ENCODE measurements at places on chromosomes 1 and 21. TPM values are rescaled to one million over a fixed set of nuclear protein-coding genes. Genes with fewer than 3 reads are reported as not detected.

PTGFR gene
- 0.43 TPM for total RNA-seq

HSPB7 gene
- 6.3 TPM for total RNA-seq

DNA sequence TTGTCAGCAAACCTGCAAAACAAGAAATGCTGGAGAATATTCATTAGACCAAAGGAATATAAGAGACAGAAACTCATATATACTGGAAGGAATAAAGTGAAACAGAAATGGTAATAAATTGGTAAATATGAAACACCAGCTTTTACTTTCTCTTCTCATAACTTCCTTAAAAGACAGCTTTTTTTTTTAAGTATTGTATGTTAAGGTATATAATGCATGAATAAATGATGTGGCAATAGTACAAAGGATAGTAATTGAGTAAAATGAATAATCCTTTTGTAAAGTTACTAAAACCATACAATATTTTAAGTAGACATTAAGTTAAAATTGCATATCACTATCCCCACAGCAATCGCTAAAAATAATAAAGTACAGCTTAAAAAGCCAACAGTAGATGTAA is 64.8 kb downstream of the TRIM33 start:
- no peak for DNase-seq

DNA sequence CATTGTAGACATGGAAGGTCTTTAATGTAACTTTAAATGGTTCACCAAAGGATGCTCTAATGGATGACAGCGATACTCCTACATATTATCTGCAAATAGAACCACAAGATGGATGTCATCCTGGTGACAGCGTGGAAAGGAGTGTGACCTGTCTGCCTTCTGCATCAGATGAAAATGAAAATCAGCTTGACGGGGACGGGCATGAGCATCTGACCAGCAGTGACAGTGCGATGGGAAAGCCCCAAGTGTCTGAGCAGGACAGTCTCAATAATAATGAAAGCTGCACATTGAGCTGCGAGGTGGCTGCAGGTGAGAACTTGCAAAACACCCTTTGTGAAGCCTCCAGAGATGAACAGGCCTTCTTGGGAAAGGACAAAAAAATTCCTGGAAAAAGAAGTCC is 25.2 kb downstream of the CNST start:
- no peak for DNase-seq

ERG gene
- 3.0 TPM for total RNA-seq

DNA sequence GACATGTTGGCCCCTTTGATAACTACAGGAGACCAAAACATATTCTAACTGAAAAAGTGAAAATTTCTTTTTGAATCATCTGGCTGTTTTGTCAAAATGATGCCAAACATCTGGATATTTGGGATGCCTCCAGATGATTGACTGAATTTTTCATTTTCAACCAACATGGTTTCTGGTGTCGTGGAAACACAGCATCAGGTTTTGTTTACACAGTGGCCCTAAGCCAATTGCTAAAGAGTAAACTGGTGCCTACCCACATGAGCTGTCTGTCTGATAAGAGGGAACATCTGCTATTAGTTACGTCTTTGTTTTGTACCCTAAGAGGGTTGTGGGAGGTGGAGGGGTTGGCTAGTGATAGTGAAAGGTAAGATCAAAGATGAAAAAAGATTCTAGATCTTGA is 204.8 kb downstream of the KCNK2 start:
- no peak for DNase-seq

- DNase-seq: no peak
Observed at GRCh38 chr1:7130127-7130526, 344.9 kb downstream of the CAMTA1 start.

C1orf210 gene
- total RNA-seq: 4.2 TPM

GRCh38 chr1:213256438-213257087 is 205.5 kb downstream of the RPS6KC1 start:
- no peak for DNase-seq

DNA sequence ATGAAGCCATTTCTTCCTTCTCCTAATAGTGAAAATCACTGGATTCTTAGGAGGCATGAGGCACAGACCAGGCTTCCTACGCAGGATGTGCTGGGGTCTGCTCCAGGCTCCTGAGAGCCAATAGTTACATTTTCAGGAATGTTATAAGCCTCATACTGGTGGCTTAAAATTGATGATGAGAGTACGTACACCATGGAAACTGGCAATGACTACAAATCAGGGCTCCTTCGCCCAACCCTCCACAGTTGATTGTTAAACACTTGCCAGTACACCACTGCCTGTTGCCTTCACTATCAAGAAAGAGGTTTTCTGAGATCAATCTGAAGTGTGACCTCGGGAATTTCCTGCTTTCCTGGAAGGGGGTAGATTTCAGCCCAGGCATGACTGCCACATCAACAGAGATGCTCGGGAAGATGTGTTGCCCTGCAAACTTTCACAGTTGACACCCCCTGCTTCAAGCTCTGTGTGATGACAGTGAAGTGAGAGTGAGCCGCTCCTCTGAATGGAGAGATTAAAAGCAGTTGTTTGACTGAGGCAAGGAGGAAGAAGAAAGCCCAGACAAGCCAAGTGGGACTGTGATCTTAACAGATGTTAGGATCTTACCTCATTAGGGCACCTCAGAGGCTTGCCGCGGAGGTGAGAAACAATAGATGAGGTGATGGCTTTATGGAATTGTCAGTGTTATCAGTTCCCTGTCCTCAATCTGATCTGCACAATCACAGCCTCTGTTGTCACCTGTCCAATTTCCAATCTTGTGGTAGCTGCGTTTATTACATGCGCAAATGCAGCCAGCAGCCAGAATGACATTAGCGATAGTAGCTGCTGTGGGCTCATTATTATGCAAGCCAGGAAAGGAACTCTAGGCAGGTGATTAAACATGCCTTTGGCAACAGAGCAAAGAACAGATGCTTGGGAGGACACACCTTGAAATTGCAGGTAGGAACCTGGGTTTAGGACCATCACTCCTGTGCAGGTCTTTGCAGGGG is 277.3 kb downstream of the KAZN start:
- no peak for DNase-seq

SPRR1B gene
- not detected for total RNA-seq

DNA sequence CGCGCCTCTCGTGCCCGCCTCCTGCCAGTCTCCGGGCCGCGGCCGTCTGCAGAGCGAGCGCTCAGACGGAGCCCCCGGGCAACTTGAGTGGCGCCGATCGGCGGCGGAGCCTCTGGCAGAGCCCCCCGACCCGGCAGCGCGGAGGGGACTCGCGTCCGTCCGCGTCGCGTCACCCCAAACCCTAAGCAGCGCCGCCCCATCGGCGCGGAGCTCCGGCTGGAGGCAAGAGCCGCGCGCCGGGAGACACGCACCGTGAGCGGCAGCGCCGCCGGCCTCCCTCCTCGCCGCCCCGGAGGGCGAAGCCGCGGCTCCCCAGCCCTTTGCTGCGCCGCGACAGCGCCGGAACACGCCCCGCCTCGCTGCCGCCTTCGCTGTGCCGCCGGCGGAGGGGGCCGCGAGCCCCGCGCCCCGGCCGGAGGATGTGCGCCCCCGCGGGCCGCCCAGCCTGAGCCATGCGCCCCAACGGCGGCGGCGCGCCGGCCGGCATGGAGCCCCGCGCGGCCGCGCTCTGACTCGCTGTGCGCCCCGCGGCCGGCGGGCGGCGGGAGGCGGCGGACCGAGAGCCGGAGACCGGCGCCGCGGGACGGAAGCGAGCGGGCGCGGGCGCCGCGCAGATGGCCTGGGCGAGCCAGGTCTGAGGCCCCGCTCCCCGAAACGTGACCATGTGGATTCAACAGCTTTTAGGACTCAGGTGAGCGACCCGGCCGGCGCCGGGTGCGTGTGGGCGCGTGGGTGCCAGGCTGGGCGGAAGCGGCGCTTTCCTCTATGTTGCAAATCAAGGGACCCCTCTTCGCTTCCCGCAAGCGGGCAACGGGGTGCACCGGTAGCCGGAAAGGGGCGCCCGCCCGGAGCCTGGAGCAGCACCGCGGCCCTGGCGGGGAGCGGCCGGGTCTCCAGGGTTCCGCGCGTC is 610 bp downstream of the AJAP1 start:
- no peak for DNase-seq

GJC2 gene
- total RNA-seq: 2.5 TPM

- DNase-seq: no peak
Observed at GRCh38 chr21:37249112-37249904, 17.8 kb downstream of the VPS26C start.

GREM2 gene
- 0.09 TPM for total RNA-seq

GRCh38 chr21:35350965-35351364 is 301.9 kb upstream of the RUNX1 start:
- no peak for DNase-seq

DNA sequence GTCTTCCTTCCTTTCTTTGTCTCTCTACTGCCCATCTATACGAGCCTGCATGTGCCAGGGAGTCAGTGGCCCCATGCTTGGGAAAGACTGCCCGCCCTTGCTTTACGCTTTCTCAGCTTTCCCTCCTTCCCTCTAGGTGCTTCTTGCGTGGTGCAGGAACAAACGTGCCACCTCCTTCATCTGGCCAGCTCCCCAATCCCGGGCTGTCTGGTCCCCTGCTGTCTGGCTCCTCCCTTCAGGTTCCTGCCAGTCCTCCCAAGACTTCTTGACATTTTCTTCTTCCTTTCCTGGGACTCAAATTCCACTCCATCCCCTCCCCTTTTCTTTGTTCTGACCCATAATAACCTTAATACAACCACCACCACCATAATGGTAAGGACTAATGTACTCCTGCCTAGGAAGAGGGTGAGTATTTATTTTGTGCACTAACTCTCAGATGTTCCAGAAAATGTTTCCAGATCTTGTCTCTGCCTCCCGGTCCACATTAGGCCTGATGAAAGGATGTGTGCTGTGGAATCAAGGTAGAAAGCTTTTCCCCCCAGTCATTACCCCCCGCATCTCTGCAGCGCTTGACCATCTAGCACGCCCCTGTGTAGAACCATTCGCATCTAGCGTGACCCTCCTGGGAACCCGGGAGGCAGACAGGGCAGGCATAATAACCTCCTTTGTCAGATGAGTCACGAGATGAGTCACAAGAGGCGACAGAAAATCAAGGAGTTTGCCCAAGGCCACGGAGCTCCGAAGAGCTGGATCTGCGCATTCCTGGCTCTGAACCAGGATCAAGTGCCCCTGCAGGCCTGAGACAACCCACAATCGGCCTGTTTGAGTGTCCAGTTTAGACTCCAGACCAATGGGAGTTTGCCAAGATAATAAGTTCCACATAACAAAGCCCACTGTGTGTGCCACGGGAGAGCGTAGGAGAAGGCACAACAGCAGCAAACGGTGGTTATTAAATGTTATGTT is 60.1 kb upstream of the NEK2 start:
- DNase-seq: no peak

GRCh38 chr1:57474137-57474750 is 50.4 kb upstream of the DAB1 start:
- no peak for DNase-seq

Data from mesothelial cell of epicardium (in vitro differentiated cells).